ENCODE measurements at places on chromosomes 2 and 18. TPM values are rescaled to one million over a fixed set of nuclear protein-coding genes. Genes with fewer than 3 reads are reported as not detected.

DNA sequence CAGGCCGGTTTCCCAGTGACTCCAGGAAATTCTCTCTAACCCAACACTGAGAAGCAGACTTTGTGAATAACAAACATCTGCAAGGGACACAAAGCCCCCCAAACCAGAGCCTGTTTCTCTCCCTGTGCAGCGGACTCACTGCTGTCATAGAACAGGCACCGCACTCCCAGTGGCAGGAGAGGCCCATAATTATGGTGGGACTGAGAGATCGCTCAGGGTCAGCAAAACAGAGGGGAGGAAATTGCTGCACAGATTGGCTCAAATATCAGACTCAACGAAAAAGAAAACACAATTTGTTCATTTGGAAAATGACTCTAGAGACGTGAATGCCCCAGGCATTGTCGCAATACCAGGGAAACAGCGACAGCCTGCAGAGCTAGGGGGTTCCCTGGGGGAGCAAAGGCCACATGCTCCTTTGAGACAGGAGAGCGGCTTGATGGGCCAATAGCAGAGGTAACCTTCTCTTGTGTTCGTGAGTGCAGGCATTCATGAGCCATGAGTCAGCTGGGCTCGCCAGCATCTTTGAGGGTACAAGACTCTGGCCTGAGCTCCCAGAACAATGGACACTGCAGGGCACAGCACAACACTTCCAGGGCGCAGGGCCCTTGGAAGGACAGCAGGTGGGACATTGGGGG lies 143.3 kb upstream of the KLHL29 start:
- no peaks in the 10 kb centered on the region for H3K4me1 ChIP-seq
- DNase-seq, result peak; percentile 77
- no peaks in the 10 kb centered on the region for H3K36me3 ChIP-seq
- H3K4me3 ChIP-seq, result no peak overlapping the region

- peak overlapping the region; percentile 83 for H3K27ac ChIP-seq
- peaks cover 45% of the 10 kb centered on the region for H3K4me1 ChIP-seq
Measured at GRCh38 chr2:174606336-174606735, 8.7 kb upstream of the WIPF1 start.

GRCh38 chr2:173044686-173045085 lies 31.0 kb upstream of the MAP3K20 start:
- no peaks in the 10 kb centered on the region for H3K27me3 ChIP-seq
- no peaks in the 10 kb centered on the region for H3K36me3 ChIP-seq
- no peak for DNase-seq
- no peak overlapping the region for H3K4me3 ChIP-seq
- peaks cover 18% of the 10 kb centered on the region for H3K4me1 ChIP-seq
- H3K27ac ChIP-seq, result no peak overlapping the region

GRCh38 chr2:173667415-173667814 lies 297.8 kb downstream of the SP3 start:
- no peak overlapping the region for H3K4me3 ChIP-seq
- H3K27ac ChIP-seq, result no peak overlapping the region
- H3K4me1 ChIP-seq, result no peaks in the 10 kb centered on the region
- DNase-seq, result no peak

DNA sequence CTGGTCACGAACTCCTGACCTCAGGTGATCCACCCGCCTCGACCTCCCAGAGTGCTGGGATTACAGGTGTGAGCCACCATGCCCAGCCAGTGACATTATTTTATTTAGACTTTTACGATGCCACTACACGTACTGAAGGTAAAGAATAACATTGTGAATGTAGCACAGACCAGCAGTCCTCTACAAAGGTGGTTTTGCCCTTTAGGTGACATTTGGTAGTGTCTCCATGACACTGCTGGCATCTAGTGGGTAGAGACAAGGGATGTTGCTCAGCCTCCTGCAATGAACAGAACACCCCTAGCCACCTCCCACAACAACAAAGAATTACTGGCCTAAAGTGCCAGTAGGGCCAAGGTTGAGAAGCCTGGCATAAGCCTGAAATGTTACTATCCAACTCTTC lies 69.5 kb downstream of the MYOM1 start:
- peaks cover 5% of the 10 kb centered on the region for H3K4me1 ChIP-seq
- no peaks in the 10 kb centered on the region for H3K36me3 ChIP-seq
- no peak overlapping the region for H3K27ac ChIP-seq
- H3K27me3 ChIP-seq, result no peaks in the 10 kb centered on the region

Gene LYG2
- total RNA-seq, result not detected

DNA sequence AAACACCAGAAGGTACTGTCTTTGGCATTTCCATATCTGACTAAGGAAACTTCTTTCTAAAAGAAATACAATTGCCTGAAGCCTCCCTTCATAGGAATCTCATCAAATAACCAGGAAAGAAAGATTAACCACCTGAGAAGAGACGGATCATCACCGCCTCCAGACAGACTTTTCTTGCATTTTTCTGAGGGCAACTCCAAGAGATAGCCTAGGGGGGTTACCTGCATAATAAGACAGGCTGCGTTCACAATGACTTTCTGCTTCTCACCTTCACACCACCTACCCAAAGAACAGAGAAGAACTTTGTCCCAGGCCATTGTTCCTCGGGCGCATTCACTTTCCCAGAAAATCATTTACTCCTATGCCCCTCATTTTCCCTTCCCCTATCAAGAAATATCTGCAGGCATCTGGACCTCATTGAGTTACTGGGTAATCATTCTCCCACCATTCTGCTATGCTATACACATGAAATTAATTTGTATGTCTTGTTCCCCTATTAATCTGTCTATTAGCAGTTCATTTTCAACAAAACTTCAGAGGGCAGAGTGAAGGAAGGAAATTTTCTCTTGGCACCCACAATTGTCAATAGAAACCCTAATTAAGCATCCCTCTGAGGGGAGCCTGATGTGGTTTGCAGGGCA lies 8.3 kb upstream of the POMC start:
- H3K27ac ChIP-seq, result no peak overlapping the region
- DNase-seq, result no peak
- H3K36me3 ChIP-seq, result no peaks in the 10 kb centered on the region
- peaks cover 32% of the 10 kb centered on the region for H3K27me3 ChIP-seq
- no peaks in the 10 kb centered on the region for H3K4me1 ChIP-seq

Measured in osteoblast (primary cell).